T1000 (cell line): ENCODE measurements at places on chromosomes 4 and X.
A peak's percentile ranks its signal among the peaks of the same experiment; 100 is the strongest.

DNA sequence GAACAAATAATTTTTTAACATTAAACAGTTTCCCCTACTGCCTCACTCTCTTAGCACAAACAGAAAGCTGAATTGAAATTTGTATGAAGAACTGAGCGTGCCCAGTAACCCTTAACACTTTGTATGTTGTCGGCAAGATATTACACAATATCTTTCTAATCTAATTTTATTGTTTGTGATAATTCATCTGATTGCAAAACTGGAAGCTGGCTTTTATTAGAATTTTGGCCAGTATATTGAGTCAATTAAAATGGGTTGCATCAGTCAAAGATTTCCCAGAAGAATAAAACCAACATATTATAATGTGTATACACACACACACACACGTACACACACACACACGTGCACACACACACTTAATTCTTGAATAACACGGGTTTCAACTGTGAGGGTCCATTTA, 2332.1 kb downstream of the PCDH7 start:
- DNase-seq, result no peak

DNA sequence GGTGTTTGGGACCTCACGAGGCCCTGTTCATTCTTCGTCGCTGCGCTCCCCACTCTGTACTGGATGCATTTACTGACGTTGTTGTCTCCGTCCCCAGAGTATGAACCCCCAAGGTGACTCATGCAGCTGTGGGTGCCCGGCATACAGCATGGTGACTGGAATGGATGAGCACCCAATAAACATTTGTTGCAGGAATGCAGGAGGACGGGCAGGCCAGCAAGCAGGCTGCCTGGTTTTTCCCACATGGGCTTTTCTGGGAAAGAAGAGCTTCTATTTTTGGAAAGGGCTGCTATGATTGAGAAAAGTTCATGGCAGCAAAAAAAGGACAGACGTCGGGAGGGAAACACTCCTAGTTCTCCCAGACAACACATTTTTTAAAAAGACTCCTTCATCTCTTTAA, 893 bp upstream of the SOD3 start:
- no peak for DNase-seq

- no peak for DNase-seq
Observed at GRCh38 chr4:52713456-52713937, 37.7 kb downstream of the ERVMER34-1 start.

GRCh38 chr4:3291969-3292570, 751 bp upstream of the RGS12 start:
- peak; percentile 69 for DNase-seq

DNA sequence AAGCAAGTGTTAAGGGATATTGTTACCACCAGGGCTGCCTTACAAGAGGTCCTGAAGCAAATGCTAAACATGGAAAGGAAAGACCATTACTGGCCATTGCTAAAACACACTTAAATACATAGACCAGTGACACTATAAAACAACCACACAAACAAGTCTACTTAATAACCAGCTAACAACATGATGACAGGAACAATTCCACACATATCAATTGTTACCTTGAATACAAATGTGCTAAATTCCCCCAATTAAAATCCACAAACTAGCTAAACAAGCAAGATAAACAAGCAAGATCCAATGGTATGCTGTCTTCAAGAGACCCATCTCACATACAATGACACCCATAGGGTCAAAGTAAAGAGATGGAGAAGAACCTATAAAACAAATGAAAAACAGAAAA, 20.5 kb upstream of the MAGEA8 start:
- DNase-seq, result no peak

- DNase-seq, result no peak
Observed at GRCh38 chr4:24093446-24093845, 203.6 kb upstream of the PPARGC1A start.

DNA sequence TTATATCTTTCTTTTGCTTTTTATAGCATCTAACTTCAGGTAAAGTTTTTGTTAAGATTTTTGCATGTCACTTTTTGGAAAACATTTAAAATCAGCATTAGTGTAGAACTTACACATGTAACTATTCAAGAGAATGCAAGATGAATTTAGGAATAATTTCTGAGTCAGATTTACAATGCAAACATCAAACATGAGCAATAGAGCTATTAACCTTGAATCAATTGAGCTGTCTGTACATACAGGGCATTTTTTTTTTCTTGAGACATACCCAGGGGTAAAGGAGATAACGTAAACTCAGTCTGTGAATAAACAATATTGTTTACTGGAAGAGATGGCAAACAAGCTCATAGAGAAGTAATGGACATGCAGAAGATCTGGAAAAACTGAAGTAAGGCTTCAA, 311.5 kb downstream of the IL1RAPL2 start:
- no peak for DNase-seq

DNA sequence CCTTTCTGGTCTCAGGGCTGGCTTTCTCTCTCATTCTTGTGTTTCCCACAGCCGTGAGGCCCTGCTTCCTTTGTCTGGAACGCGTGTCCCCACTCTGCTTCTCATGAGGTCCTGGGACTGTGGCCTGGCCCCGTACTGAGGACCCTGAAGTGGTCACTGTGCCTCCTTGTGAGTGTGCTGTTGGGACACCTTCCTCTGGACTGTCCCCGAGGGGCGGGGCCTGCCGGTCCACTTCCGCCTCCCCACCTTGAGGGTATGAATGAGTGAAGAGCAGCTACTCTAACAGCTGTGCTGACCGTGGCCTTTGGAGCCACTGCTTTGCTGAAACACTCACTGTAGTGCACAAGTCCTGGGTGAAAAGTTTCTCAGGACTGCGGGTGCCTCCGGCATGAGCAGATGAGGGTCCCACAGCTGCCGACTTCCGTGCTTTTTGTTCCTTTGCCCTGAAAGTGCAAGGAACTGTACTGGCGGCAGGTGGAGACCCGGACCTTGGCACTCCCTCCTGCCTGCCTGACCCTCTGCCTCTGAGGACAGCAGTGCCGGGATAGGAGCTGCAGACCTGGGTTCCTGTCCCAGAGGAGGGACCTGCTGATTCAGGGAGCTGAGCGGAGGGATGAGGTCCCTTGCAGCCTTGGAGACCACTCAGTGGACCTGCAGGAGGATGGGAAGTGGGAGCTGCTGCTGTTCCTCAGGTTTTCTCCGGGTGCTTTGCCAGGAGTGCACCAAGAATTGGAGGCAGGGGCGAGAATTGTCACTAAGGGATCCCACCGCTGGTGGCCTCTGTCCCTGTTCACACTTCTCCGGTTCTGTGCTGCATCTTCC, 38.0 kb downstream of the HTT-AS start:
- no peak for DNase-seq

DNA sequence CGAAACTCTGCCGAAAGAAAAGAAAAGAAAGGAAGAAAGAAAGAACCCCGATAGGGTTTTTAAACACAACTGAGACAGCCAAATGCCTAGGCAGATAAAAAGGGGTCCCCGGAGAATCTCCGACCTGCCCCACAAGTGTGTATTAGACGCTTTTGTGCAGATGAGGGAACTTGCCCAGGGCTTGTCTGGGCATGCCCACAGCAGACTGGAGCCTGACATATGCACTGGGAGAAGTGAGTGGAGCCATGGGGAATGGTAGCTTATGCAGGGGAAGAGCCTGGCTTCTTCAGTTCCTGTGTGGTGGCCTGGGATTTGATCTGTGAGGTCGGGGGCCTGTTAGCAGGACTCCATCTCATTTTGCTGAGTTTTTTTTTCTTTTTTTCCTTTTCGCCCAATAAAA, 199.0 kb downstream of the GPC3 start:
- no peak for DNase-seq

GRCh38 chr4:82293304-82293703, 80.5 kb downstream of the HNRNPD start:
- DNase-seq, result no peak

DNA sequence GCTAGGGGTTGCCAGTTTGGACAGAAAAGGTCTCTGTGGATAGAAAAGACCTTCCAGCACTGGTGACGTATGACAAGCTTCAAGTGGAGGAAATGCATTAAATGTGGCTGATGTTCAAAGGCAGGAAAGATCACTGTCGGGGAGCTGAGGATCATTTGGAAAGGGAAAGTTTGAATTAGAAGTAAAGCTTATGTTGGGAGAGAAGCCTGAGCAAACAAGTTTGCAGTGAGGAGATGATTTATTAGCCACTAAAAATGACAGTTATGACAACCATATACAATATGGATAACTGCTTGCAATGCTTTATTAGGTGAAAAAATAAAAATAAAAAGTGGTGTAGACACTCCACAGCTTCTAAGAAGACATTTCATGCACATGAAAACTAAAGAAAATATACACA, 135.3 kb upstream of the HS3ST1 start:
- DNase-seq, result no peak

GRCh38 chr4:83138946-83139345, 24.4 kb upstream of the PLAC8 start:
- no peak for DNase-seq
